Aorta (tissue), 5 donors: ENCODE measurements at places on chromosomes 12 and 14. TPM values are rescaled to one million over a fixed set of nuclear protein-coding genes. Genes with fewer than 3 reads are reported as not detected.

- DNase-seq, result no peak
Measured at GRCh38 chr14:36295642-36296627, 24.5 kb downstream of the MBIP start.

Gene SLC6A12
- total RNA-seq, result 1.3 TPM

DNA sequence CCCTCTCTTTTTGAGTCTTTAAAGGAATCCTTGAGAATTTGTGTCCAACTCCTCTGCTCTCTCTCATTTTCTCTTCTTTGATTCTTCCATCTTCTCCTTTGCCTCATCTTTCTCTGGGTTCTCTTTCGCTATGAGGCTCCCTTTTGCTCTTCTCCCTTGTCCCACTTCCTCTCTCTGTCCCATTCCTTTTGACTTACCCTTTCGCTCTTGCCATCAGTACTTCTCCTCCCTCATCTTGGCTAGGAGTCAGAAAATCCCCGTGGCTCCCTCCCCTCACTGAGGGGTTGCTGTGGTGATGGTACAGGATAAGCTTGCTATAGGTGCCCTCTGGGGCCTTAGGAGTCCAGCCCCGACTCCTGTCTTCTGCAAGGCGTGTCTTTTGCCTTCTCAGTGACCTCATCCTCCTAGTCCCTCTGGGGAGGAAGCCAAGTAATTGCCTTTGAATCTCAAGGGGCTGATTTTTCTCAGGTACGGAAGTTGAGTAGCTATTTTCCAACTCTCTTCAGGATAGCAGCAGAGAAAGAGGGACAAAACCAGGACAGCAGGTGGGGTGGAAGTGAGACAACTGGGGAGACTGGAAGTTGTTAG, 6.4 kb downstream of the PDE1B start:
- DNase-seq, result no peak

Gene SLC39A2
- total RNA-seq, result not detected

DNA sequence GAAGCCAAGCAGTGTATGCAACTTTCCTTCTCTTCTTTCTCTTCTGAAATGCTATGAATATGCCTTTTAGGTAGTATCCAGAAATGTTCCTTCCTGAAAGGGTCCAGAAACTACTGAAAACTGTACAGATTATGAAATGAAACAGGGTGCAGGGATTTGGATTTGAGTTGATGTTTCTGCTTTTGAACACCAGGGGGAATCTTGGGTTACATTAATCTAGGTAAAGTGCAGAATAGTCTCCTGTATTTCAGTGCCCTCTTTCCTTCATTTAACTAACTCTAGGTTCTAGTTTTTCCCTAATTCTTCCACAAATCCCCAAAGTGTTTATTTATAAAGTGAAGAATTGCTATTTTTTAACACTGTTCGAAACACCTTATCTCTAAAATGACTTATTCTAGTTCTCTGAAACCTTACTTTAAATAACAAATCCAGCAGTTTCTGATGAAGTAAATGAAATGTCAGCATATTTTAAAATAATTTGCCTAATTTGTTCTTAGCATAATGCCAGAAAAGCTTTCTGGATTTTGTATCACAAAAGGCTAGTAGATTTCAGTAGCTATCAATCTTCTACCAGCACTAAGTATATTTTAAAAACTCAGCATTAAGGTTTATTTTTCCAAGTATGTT, 111.9 kb downstream of the LRRK2 start:
- no peak for DNase-seq

GRCh38 chr14:85124631-85125290, 405.2 kb upstream of the FLRT2 start:
- no peak for DNase-seq

Gene EGLN3
- 46.7 TPM for total RNA-seq

- no peak for DNase-seq
Measured at GRCh38 chr12:29533815-29534489, 36.5 kb upstream of the OVCH1 start.

Gene CAPRIN2
- 26.5 TPM for total RNA-seq

- no peak for DNase-seq
Measured at GRCh38 chr14:30142216-30142615, 214.6 kb upstream of the PRKD1 start.

- no peak for DNase-seq
Measured at GRCh38 chr12:63777340-63777739, 2.4 kb upstream of the RXYLT1 start.

Gene SMCO2
- 0.52 TPM for total RNA-seq

Gene CYP46A1
- 3.7 TPM for total RNA-seq

DNA sequence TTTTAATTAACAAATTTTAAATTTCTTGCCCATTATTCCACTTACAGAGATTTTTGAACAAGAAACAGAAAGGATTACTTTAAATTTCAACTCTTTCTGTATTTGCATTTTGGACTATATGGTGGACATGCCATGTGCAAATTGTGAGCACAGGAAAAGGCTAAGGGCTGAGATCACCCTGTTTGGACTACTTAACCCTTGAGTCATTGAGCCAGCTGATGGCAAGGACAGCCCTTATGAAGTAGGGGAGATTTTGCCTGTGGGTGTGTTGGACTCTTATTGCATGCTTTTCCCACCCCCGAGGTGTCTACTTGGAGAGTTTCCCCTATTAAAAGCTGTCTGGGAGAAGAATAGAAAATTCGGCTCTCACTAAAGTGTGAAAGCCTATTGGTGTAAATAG, 17.2 kb downstream of the DERA start:
- no peak for DNase-seq

Gene SRRM4
- total RNA-seq, result 0.88 TPM

GRCh38 chr14:22434030-22434429, 155.0 kb downstream of the DAD1 start:
- DNase-seq, result no peak

DNA sequence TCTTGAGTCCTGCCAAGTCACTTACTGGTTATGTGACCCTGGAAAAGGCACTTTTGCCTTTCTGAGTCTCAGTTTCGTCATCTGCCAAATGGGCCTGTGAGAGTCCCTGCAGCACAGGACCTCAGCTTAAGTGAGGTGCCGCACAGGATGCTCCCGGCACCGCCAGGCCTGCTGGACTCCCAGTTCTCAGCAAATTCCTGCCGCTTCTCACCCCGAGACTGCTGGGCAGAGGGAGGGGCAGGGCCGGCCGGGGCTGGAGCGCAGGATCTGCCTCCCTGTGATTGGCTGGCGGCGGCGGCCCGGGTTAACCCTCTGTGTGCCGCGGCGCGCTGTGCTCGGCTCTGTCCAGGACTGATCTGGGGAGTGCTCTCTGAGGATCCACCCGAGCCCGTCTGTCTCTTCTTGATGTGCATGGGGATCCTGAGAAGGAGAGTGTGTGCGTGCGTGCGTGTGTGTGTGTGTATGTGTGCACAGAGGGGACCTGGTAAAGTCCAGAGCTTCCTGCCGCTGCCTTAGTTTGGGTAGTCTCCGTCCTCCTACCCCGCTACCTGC, 8.6 kb downstream of the SETD1B start:
- DNase-seq, result peak; percentile 90

- no peak for DNase-seq
Measured at GRCh38 chr12:64840119-64840518, 15.7 kb downstream of the TBC1D30 start.

- no peak for DNase-seq
Measured at GRCh38 chr14:77228056-77228455, 43.0 kb downstream of the NGB start.

Gene TC2N
- 126 TPM for total RNA-seq

DNA sequence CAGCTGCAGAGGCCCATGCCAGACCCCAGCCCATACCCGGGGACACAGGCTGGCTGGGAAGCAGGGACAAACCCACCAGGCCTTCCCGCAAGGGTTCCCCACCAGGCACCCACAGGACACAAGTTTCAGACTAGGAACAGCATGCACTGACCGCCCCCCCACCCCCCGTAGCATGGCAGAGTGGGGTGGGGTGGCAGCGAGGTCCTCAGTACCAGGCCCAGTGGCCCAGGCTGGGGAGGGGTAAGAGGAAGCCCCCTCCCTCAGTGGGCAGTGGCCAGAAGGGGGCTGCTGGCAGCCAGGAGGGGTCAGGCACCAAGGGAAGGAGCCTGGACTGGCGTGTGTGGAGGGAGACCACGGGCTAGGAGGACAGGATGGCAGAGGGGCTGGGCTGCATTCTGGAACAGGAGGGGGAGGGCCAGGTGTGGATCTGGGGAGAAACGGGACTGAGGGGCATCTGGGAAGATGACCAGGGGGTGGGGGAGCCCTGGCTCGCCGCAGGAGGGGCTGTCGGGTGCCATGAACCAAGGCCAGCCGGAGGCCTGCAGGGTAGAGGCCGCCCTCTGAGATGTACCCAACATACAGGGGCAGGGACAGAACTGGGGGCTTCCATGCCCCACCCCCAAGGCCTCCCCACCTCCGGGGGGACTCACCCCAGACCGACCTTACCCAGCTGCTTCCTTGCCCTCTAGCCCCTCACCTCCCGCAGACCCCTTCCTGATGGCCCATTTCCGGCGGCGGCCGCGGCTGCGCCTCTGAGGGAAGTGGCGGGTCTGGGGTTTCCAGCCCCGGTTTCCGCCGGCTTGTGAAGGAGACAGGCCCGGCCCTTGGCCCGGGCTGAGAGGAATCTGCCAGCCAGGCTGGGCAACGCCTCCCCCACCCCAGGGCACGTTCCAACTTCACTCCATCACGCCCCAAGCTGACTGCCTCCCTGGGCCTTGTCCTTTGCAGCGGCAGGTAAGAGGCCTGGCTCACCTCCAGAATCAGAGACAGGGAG, 5.6 kb upstream of the JAG2 start:
- no peak for DNase-seq

Gene TSPAN11
- total RNA-seq, result 2.8 TPM

DNA sequence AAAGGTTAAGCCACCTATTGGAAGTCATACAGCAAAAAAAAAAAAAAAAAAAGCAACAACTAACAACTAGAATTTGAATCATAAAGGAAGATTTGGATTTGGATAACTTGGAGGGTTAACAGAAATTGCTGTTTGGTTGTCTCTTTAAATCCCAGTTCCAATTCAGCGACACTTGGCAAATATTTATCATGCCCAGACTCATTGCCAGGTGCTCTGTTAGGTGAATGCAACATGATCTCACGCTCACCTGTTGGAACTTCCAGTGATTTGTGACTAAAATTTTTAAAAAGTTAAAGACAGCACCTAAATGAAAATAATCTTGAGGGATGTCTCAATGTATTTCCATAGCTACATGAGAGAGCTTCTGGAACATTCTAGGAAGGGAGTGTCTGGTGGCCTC, 103.7 kb downstream of the TBX3 start:
- DNase-seq, result no peak

- DNase-seq, result peak; percentile 93
Measured at GRCh38 chr12:57889500-57889989, 43.0 kb upstream of the CTDSP2 start.

DNA sequence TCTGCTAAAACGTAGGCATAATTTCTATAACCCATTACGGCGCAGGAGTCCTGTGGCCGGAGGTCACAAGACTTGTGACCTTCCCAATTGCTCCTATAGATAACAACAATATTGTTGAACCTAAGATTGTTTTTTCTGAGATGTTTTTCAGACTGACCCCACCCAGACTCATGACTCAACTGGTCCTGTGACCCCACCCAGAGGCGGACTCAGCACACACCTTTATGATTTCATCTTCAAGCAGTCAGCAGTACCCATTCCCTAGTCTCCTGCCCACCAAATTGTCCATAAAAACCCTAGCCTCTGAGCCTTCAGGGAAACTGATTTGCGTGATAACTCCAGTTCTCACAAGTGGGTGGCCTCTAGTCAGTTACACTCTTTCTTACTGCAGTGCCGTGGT, 5.9 kb upstream of the PPP4R3A start:
- no peak for DNase-seq

- no peak for DNase-seq
Measured at GRCh38 chr12:126182619-126183236, 1117.5 kb downstream of the AACS start.

Gene PRKD1
- total RNA-seq, result 24.8 TPM

DNA sequence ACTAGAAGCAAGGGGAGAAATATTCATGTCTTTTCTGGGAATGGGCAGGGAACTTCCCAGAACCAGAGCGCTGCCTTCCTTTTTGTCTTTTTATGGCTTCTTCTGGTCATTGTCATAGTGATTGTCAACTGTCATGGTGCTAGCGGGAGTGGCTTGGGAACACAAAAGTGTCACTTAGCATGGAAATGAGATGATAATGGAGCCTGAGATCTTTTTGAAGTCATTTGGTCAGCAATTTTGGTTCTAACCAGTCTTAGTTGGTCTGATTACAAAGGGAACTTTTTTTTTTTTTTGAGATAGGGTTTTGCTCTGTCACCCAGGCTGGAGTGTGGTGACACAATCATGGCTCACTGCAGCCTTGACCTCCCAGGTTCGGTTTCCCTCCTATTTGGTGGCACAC, 62.7 kb upstream of the RPH3A start:
- no peak for DNase-seq

GRCh38 chr12:26096036-26096435, 28.8 kb downstream of the BHLHE41 start:
- no peak for DNase-seq

- no peak for DNase-seq
Measured at GRCh38 chr12:123089631-123090353, 61.1 kb downstream of the PITPNM2 start.

GRCh38 chr14:61739133-61739532, 23.1 kb upstream of the SNAPC1 start:
- no peak for DNase-seq

DNA sequence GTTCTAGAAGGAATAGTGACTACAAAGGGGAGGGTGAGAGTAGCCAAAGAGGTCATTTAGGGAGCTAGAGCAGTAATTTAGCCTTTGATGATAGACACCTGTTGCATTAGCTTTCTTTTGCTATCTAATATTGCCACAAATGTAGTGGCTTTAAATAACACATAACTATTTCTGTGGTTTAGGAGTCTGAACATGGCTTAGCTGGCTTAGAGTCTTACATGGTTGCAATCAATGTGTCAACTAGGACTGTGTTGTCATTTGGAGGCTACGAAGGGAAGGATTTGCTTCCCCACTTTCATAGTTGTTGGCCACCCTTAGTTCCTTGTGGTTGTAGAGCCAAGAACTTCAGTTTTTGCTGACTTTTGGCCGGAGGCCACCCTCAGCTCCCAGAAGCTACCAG, 99.9 kb downstream of the C12orf50 start:
- DNase-seq, result no peak

Gene BATF
- total RNA-seq, result 2.6 TPM

GRCh38 chr14:44531658-44532057, 24.6 kb upstream of the FSCB start:
- DNase-seq, result no peak

- no peak for DNase-seq
Measured at GRCh38 chr12:34299802-34300193, 277.5 kb downstream of the ALG10 start.

- peak; percentile 82 for DNase-seq
Measured at GRCh38 chr14:54567224-54567638, 303 bp downstream of the SAMD4A start.

Gene FLRT2
- 21.2 TPM for total RNA-seq

Gene MAP1LC3B2
- 3.1 TPM for total RNA-seq
